WTC11 (cell line): ENCODE measurements at places on chromosomes 5 and 9.

DNA sequence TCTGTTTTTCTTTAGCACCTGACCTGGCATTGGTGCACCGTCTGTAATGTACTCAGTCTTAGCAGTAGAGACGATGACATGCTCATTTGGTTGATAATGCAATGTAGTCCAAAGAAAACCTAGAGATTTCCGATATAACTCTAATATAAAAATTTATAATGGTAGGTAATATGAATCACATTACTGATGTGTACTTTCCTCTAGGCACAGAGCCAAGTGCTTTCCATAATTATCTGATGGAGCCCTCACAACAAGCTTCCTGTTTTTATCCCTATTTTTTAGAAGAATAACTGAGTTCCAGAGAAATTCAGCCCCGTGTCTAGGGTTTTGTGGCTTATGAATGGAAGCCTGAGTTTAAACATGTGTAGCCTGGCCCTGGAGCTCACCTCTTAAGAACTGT lies 53.7 kb downstream of the KDM4C start:
- no peak for DNase-seq

GRCh38 chr5:38719916-38720315 lies 125.9 kb upstream of the OSMR start:
- no peak for DNase-seq

GRCh38 chr5:109589986-109590385 lies 99.7 kb upstream of the MAN2A1 start:
- DNase-seq = no peak

DNA sequence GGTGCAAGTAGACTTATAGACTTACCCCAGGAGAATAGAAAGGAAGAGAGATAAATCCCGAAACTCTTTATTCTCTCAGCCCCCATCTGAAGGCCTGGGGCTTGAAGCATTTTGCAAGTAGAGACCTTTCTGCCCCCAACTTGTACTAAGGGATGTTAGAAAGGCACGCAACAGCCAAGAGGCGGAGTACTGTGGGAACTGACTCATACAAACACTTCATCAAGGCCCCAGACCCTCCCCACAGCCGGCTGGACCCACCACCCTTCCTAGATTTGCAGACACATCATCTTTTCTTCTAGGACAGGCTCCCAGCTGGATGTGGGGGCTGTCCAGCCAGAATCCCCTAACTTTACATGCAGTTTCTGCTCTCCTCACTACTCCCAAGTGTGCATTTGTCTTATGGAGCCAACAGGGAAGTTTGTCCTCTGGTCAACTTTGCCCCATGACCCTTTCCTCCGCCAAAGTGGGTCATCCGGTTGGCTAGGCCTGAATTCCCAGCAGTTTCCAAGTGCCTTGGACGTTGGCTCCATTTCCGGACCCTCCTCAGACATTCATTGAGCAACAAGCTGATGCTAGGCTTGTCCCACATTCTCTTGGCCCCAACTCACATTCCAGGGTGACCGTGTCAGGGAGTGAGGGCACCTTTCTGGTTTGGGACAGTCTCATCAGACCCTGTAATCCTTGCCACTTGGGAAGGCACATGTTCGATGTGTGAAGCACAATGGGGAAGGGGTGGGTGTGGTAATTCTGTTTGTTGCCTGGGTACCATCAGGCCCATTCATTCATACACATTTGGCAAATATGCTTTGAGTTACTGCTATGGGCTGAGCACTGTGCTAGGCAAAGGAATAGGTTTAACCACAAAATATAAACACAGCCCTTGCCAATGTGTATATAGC lies 64.6 kb downstream of the ABLIM3 start:
- no peak for DNase-seq

GRCh38 chr5:177393990-177394389 lies 6.5 kb downstream of the PFN3 start:
- no peak for DNase-seq

DNA sequence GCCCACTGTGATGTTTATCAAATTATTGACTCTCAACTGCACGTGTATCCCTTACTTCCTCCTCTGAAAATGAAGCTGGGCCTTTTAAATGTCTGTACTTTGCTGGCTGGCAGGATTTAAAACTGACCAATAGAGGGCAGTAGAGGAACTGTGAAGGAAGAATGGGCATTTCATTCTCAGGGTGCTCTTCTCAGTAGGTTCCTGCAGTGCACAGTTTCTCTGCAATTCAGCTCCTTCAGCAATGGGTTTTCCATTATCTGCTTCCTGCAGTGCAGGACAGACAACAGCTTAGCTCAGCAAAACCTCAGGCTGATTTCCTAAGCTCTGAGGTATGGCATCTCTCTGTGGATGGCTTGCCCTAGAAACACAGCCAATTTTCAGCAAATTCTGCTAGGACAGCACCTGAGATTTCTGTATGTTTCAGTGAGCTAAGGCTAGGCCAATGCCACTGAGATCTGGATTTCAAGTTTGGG lies 298.4 kb upstream of the PRDM9 start:
- peak; percentile 14 for DNase-seq

GRCh38 chr9:100052375-100052774 lies 46.4 kb downstream of the ERP44 start:
- DNase-seq = no peak

- DNase-seq = no peak
These were observed 205.3 kb upstream of the WWC1 start for GRCh38 chr5:168086104-168086610.

GRCh38 chr9:85021686-85022085 lies 352.2 kb downstream of the NTRK2 start:
- no peak for DNase-seq

- no peak for DNase-seq
These were observed 84.8 kb downstream of the PCDH1 start for GRCh38 chr5:141793403-141793802.

GRCh38 chr5:127994087-127994660 lies 89.4 kb upstream of the SLC12A2 start:
- no peak for DNase-seq

DNA sequence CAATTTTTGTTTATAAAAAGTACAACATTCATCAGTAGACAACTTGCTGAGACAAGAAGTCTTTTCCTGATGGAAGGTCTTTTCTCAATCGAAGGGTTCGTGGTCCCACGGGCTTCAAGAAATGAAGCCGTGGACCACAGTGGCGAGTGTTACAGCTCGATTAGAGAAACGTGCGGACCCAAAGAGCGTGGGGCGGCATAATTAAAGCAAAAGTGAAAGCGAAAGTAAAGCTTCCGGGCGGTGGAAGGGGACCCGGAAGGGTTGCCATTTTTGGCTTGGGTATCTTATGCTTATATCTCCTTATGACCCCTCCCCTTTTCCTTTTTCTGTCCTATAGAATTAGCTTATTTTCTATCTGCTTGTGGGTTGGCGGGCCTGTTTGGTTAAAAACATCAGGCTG lies 2309.4 kb upstream of the ACO1 start:
- no peak for DNase-seq

GRCh38 chr5:167940911-167941310 lies 350.5 kb upstream of the WWC1 start:
- DNase-seq = no peak

DNA sequence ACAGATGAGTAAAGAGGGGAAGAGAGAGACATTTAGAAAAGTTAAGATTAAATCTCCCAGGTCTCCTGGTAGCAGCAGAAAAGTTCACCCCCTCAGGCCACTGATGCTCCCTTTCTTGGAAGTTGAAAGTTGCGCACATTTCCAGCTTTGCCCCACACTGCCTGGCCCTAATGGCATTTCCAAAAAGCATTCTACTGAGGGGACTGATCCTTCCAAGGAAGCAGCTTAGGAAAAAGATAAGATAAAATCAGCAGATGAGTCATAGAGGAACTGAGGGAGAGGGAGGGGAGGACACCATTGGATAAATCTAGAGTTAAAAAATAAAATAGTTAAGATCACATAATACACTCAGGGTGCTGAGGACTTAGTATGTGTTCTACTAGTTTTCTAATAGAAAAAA lies 67.6 kb upstream of the SLC12A2 start:
- no peak for DNase-seq

GRCh38 chr9:93222890-93223259 lies 38.9 kb downstream of the WNK2 start:
- no peak for DNase-seq

DNA sequence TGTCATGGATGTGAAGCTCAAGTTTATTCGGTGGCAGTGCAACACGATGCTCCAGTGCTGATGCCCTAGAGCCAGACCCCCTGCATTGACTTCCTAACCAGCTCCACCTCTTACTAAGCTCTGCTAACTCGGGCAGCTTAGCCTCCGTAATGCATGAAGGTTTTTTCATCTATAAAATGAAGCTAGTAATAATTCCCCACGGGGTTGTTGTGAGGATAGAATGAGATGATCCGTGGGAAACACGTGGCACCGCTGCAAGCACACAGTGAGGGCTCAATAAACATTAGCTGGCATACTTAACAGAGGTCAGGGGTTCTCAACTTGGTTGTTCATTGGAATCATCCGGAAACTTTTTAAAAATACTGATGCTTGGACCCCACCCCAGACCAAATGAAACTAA lies 6.8 kb downstream of the ENC1 start:
- DNase-seq = no peak

GRCh38 chr9:5582835-5583195 lies 46.1 kb upstream of the RIC1 start:
- DNase-seq = no peak

GRCh38 chr5:91712718-91713117 lies 329.6 kb upstream of the ARRDC3 start:
- no peak for DNase-seq

DNA sequence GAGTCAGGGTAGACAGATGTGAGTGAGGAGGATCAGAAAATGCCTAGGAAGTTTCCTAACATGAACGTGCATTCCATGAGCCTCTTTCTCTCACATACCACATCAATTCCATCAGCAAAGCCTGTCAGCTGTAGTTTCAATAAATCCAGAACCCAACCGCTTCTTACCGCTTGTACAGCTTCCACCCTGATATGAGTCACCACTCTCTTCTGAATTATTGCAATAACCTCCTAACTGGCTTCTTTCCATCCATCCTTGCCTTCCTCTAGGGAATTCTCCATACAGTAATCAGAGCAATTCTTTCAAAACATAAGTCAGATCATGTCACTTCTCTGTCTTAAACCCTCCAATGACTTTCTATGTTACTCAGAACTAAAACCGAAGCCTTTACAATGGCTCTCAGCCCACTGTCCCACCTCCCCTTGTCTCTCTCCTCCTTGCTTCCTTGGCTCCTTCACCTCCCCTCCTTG lies 8.1 kb upstream of the RAD23B start:
- no peak for DNase-seq

GRCh38 chr5:34415559-34416198 lies 240.4 kb upstream of the RAI14 start:
- no peak for DNase-seq

- no peak for DNase-seq
These were observed 175.8 kb upstream of the GLRA1 start for GRCh38 chr5:152100462-152100861.

- no peak for DNase-seq
These were observed 170.0 kb upstream of the IRX4 start for GRCh38 chr5:2052687-2053086.

DNA sequence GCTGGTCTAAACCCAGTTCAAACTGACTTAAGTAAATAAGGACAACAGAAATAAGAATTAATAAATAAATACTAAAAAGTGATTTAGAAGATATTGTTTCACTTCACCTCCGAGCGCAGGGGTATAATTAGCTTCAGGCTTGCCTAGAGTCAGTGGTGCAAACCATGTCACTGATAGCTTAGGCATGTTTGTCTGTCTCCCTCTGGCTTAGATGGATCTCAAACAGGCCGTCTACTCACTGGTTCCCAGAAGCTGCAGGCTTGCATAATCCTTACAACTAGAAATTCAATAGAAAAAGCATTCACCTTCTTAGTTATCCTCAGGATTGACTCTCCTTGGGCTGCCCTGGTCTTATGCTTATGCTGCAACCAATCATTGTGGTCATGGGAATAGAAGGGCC lies 629.8 kb upstream of the WWC1 start:
- no peak for DNase-seq

DNA sequence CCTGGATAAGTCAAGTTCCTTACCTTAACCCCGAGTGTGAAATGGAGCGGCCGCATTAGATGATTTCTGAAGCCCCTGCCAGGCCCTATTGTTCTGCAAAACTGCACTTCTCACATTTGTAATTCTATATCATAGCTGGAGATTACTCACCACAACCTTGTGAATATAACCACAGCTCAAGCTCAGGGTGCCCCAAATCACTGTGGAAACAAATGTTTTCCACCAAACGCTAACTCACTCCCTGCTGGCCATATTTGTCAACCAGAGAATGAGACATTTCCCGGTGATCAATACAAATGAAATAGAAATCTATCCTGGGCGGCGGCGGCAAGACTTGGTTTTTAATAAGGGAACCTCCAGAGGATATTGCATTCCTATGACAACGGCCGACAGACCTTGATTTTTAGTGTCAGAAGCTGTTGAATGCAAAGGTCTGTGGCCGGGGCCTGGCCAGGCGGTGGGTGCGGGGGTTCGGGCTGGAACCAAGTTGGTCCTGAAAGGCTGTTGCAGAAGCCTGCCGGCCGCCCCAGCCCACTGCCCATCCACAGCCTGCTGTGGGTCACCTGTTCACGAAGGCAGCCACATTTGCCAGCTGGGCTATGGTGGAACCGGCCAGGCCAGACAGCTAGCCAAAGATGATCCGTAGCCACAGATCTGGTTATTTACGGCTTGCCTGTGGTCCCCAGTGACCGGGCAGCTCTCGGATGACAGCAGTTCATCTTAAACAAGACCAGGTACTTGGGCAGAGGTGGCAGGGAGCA lies 93.9 kb upstream of the LMX1B start:
- DNase-seq = no peak

- no peak for DNase-seq
These were observed 380.7 kb upstream of the IRX1 start for GRCh38 chr5:3214838-3215374.

DNA sequence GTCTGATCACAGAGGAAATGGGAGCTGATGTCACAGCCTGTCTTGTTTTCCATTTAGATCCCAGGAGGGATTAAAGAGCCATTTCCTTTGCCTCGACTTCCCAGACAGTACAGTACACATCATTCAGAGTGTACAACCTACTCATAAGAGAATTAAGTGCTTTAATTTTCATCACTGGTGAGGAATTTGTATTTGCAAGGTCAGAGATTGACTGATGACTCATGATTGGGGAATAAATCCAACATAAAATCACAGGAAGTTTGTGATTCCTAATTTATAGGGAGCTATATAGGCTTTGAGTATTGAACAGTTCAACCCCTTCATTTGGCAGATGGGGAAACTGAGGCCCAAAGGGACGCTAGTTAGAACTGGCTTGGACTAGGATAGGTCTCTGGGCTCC lies 4.1 kb upstream of the TOMM5 start:
- DNase-seq = no peak

DNA sequence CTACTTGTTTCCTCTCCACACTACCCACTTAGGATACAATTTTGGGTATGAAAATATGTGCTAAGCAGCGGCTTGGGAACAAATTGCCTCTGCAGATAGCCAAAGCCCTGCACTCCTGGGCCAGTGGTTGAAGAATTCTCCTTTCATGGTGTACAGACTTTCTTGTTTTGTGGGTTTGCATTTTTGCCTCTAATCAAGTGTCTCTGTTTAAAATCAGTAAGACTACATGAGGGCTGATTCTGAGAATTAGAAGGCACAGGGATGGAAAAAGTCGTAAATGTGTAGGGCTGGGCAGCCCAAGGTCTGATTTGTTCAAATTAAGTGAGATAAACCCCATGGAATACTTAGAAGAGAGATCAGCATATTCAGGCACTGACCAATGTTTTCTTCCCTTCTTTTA lies 103.7 kb upstream of the CD180 start:
- DNase-seq = no peak
